NB4 (cell line): ENCODE measurements at places on chromosomes 6 and 20.
A peak's percentile ranks its signal among the peaks of the same experiment; 100 is the strongest.

DNA sequence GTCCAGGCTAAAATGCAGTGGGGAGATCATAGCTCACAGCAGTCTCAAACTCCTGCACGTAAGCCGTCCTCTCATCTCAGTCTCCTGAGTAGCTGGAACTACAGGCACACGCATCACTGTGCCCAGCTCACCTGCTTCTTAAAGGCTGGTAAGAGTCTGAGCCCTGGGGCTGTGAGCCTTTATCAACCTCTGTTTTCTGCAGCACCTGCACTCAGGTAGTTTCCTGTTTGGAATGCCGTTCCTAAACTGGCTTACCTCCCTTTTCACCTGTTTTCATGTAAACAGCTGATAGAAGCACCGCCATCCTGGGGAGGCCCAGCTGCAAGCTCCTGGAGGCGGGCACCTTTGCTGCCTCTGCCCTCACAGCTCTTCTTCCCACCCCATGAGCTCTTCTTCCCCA lies 45.4 kb downstream of the SLC24A3 start:
- no peak for DNase-seq

- no peak for DNase-seq
These were observed 53.4 kb upstream of the RALGAPA2 start for GRCh38 chr20:20765696-20766365.

GRCh38 chr6:162942866-162943265 lies 215.1 kb downstream of the PACRG start:
- no peak for DNase-seq

DNA sequence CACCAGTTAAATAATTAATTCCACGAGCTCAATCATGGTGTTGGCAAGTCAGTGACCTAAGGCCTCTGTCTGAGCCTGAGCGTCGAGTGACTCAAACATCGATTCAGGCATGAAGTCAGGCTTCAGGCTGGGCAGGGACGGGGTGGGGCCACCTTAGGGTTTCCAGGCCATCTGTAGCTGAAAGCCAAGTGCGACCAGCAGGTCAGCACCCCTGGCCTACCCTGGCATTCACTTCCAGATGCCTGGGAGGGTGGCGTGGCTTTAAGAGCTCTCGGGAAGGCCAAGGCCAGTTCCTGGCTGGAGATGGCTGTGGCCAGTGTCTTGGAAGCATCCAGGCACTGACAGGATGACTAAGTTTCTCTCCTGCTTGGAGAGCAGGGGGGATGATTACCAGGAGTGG lies 113.4 kb downstream of the DACT2 start:
- no peak for DNase-seq

DNA sequence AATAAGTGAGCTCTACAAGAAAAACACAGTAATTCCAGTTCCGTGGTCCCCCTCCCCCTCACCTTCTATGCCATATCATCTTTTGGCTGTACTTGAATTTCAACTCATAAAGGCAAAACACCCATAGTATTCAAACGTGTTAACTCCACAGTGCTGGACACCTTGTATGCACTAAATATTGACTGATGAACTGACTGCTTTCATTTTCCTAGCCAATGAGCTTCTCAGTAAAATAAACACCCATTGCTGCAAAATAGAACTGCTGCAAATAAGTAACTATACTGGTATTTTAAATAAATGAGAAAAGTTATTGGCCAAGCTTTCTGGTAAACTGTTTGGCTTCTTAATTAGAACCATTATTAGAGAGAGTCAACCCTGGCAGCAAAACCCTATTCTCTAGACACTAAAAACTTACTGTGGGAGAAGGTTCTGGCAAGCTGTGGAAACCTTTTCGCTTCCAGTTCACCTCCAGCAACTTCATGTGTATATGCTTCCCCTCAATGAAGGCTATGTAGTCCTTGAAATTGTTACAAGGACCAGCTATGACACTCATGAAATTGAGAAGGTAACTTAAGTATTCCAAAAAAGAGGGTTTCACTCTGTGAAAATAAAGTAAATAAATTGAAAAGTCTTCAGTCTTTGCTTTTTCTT lies 86.0 kb downstream of the MBOAT1 start:
- no peak for DNase-seq

DNA sequence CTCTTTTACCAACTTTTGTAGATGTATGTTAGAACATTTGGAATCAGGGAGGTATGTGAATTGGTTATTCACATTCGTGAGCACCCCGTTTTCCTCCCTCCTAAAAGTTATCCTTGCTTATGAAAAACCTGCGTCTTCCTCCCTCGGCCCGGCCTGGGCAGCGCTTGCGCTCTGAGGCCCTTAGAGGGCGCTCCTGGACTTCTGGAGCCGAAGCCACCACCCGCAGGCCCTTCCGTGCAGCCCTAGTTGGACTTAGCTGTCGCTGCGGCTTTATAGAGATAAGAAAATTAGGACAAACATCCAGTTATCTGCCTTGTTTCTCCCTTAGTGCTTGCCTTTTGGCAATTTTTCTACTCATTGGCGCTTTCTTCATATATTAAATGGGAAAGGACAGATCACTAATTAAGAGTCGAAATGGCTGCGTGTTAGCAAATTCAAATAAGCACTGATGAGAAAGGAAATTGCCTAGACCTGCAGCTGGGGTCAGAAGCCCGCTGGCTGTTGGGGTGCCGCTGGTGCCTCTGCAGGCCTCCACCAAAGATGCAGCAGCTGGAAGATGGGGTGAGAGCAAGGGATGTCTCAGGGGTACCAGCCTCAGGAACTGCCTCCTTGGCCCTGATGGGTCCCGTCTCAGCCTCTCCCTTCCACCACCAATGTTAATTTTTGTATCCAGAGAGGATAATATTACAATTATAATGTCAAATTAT lies 5.2 kb downstream of the FNDC1 start:
- DNase-seq: peak; percentile 79

DNA sequence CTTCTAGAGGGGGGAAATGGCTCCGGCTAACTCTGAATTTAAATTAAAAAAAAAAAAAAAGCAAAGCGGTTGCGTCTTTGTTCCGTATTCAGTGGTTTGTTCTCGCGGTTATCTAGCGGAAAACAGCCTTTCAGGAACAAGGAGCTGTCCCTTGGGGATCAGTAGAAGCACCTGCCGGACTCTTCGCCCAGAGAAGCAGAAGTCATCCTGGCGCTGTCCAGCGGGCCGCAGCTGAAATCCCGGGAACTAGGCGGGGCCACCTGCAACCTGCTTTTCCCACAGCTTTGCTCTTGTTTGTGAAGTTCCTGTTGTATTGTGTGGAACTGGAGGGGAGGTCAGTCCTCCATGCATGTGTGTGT lies 43.9 kb upstream of the GJE1 start:
- DNase-seq: peak; percentile 22

DNA sequence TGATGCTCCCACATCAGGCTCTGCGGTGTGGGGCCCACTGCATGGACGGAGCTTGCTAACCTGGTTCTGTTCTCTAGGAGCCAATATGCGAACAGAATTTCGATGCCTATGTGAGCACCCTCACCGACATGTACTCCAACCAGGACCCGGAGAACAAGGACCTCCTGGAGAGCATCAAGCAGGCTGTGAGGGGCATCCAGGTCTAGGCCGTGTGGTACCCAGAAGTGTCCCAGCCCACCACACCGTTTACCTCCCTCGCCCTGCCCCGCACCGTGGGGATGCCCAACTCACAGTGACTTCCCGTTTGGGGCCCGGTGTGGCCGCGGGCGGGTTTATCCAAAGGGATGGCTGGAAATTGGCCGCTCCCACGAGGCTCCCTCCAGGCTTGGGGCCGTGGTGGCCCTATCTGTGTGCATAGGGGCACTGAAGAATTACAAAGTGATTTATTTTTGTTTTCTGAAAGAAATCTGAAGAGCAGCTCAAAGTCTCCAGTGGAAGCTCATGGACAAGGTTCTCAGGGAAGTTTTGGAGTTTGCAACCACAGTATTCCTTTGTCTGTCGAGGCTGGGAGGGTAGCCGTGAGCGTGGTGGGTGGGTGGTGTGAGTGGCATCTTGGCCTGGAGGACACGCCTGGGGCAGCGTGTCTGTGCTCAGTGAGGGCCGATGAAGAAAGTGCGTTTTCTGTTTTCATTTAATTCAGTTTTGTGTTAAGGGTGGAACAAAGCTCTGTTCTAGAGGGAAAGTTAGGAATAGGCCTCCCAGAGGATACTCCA lies 15.1 kb upstream of the PCMTD2 start:
- no peak for DNase-seq
